ENCODE measurements at places on chromosomes 3 and 15.
A peak's percentile ranks its signal among the peaks of the same experiment; 100 is the strongest.

- no peak for DNase-seq
Observed at GRCh38 chr3:73572368-73572767, 52.4 kb downstream of the PDZRN3 start.

- no peak for DNase-seq
Observed at GRCh38 chr3:189108067-189108466, 63.7 kb upstream of the TPRG1 start.

DNA sequence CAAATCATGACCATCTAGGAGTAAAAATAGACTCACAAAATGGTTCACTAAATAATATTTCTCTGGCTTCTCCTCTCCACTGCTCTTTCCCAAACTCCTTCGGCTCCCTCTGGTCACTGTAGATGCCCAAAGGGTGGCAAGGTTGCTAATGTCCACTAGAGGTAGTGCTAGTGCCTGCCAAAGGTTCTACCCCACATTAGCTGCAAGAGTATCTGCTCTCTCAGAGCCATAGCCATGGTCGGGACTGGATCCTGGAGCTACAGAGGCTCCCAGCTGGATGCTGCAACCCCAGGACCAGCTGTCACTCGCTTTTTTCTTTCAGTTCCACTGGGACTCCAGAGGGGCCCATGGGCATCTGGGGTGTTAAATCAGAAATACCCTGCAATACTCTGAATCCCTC is 8.5 kb downstream of the HTR3D start:
- no peak for DNase-seq

GRCh38 chr3:132346841-132347736 is 29.9 kb downstream of the ACP3 start:
- DNase-seq, result no peak

- no peak for DNase-seq
Observed at GRCh38 chr15:90191794-90192509, 9.2 kb upstream of the SEMA4B start.

GRCh38 chr3:30628901-30629590 is 22.6 kb downstream of the TGFBR2 start:
- DNase-seq, result peak; percentile 49

- DNase-seq, result no peak
Observed at GRCh38 chr15:100341239-100341749, 481 bp downstream of the ADAMTS17 start.

GRCh38 chr3:171833789-171834460 is 9.2 kb upstream of the TMEM212 start:
- DNase-seq, result no peak

GRCh38 chr3:176663387-176663786 is 533.9 kb downstream of the TBL1XR1 start:
- DNase-seq, result no peak

DNA sequence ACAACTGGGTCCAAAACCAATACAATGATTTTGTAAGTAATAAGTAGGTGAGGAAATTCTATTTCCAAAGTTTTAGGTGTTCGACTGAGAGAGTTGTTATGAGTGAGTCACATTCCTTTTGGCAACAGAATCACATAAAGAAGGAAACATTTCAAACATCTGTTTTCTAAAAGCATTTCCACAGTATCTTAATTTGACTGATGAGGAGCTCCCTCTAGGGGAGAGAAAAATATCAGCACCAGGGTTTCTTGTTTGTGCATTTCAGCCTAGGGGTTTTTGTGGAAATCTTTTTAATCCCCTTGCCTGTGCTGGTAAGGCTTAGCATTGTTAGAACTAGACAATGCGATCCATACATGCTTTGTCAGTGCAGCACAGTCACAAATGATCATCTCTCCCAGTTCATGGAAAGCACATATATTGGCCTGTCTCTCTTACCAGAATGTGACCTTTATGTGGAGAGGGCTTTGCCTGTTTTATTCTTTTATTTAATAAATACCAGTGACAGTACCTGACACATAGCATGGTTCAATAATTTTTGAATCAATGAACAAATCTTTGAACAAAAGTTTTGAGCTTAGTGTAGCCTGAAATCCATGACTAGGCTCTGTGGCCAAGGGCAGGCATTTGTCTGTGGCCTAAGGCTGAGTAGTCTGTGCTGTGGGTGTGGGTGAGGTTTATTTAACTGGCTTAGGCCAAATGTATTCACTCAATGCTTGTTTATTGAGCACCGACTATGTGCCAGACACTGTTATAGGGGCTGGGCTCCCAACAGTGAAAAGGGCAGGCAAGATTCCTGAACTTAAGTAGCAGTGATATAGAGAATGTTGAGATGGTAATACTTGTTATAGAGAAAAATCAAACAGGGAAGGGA is 21.1 kb upstream of the IQCF6 start:
- DNase-seq, result peak; percentile 54

DNA sequence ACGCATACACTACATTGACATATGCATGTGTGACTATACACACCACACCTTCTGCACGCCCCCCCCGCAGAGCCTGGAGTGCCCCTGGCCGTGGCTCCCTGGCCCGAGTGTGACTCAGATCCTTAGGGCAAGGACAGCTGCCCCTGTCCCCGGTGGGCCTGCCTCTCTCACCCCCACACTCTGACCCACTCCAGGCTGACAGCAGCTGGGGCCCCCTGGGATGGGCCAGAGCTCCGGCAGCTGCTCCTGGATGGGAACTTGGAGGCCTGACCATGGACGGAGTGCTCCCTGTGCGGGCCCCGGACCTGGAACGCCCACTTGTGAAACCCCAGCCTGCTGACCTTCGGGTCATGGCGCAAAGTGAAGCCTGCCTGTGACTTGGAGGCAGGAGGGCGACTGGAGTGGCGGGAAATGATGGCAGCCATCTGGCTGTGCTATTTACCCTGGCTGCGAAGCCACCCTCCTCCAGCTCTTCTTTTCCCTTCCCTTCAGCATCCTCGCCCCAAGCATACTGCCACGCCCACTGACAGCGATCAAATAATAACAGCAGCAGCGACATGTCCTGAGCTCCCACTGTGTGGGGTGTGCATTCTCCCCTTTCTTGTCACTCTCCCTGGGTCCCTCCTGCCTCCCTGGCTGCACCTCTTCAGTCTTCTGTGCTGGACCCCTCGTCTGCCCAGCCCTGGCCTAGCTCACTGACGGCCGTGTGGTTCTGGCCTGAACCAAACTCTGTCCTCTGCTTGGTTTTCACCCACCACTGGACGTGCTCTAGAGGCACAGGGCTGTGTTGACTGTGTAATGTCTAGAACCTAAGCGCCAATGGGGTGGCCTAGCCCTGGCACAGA is 90.7 kb upstream of the MEF2A start:
- DNase-seq, result no peak

DNA sequence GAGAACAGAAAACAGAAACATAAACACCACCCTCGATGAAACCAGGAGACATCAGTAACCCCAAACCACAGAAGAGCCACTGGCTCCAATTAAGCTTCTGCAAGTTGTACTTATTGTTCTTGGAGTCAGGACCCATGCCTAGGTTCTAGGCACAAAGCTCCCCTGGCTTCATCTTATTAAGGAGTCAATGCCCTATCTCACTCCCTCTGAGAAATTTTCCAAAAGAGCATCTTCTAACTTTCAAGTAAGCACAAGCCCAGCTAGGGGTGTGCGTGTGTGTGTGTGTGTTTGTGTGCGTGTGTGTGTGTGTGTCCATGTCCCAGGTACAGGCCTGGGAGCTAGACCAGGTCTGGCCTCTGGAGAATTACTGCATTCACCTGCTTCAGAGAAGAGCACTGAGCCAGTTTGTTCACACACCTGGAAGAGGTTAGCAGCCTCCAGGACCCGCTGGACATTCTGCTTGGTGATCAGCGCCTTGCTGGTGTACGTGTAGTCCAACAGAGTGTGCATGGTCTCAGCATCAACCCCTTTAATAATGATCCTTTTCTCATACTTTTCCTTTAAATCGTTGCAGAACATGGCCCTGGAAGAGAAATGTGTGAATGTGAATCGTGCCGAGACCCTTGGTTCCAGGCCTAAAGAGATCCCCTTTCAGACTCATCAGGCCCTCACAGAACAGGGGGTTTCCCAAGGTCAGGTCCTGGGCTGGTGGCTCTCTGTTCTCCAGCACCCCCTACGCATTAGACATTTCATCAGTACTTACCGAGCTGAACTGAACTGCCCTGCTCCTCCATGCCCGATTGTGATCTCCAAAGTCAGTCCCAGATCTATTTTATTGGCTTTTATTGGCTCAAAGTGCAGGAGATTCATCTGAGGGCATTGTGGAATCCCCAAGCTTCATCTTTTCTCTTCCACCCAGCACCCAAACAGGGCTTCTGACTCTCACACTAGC is 27.8 kb downstream of the KLHL6 start:
- no peak for DNase-seq

DNA sequence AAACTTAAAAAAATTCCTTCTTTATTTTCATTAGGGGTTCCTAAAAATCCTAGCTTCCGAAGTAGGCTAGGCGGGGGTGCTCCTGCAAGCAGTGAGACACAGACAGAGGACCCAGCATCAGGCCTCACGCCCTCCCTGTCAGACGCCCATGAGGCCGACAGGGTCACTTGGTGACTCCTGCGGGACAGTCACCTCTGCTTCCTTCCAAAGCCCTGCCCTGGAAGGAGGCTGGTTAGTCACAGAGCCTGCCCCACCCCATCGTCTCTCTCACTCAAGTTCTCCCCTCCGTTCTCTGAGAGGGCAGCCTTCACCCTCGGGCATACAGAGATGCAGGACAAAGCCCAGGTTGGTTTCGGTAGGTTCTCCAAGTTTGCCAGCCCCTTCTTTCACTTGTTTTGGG is 38.6 kb downstream of the EHD4 start:
- DNase-seq, result no peak

- DNase-seq, result peak; percentile 88
Observed at GRCh38 chr3:9946112-9947024, 5.8 kb downstream of the PRRT3 start.

DNA sequence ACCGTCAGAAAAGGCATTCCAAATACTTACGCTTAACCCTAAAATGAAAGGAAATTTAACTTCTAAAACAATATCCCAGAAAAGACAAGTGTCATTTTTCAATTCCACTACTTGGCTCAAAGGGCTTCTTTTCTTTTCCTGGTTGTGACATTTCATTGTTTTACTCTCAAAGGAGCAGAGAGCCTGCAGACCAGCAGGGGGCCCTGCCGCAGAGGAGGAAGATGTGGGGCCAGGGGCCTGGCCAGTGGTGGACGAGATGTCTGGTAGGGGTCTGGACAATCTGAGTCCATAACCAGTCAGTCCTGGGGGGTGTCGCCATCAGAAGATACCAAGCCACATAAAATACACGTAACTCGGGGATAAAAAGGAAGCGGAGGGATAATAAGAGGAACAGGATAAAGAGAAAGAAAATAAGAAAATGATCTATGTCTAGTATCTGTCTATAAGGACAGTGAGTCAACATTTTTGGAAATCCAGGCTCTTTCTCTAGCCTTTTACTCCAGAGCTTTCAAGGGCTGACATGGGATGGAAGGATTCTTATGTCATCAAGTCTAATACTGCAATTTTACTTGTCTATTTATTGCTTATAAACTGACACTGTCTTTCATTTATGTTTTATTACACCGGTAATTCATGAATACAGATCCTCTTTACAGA is 54.2 kb upstream of the ARHGEF3 start:
- DNase-seq, result no peak

DNA sequence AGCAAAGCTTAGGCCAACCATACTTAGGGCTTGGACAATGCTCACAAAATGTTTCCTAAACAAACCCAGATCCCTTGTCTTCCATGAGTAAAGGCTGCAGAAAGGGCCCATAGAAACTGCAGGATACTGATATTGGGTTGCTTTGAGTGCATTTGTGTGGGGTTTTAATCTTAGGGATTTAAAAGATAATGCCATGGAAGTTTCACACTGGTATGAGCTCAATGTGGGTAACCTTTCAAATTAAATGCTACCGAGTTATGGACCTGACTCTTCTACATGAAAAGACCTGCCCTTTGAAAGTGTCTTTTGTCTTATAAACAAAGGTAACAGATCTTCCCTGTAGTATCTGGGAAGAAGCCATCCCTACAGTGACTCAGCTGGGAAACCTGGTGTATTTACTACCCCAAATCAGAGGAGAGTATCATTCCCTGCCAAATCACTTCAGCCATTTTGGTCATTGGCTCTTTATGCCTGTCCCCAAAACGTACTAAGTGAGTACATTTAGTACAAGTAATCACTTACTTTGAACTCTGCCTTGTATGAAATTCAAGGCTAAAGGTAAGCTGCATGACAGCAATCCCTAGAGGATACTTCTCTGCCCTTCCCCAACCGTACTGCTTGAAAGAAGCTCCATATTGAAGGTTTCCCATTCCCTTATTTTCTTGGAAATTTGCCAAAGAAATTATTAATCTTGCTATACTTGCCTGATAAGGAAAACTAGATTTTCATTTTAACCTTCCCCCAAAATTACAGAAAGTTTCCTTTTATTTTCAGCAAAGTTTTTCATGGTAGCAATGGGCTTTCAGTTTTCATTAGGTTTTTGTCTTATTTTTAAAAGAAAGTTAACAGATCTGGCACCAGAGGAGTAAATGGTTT is 7.2 kb downstream of the TM4SF1 start:
- no peak for DNase-seq

DNA sequence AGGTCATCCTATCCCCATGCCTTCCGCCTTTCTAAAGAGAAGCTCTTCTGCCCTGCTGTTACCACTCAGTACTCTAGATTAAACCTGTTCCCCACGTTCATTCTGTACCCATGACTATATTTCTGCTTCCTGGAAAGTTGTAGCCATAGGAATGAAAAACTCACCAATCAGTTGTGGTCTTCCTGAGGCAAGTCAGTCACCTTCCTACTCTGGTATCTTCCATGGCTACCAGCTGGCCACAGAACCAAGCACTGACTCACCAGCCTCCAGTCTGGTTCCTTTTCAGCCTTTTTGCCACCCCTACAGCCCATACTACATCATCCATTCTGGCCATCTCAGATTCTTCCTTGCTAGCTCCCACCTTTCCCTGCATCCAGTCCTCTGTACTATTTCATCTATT is 46.4 kb downstream of the TMEM44 start:
- no peak for DNase-seq

DNA sequence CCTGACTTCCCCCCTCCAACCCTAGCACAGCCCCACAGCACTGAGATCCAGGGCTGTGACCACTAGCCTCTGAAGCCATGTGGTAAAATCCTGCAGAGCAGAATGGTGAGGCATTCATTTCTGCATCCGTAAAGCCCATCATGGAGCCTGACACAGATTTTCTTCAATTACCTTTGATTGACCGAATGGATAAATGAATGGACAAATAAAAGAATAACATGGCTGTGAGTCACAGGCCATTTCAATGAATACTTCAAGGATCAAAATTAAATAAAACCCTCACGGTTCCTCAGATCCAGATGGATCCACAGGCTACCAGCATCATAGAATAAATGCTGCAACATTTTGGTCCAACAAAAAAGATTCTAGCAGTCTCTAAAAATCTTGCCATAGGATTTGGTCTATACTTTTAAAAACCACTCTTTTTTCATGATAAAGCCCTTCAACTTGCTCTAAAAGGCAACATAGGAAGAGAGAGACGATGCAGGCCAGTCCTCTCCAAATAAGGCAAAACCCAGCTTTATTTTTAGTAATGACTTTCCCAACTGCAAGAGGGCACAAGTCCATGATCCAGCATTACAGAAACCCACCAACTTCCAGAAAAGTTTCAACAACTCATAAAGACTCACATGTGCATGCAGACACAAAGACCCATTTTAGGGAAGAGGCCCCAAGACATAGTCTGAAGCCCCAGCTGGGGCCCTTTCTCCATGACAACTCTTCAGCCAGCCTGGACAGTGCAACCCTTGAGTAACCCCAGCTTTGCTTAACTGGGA is 52.4 kb upstream of the MRPS22 start:
- no peak for DNase-seq
